ENCODE measurements at places on chromosomes 7 and 10.

DNA sequence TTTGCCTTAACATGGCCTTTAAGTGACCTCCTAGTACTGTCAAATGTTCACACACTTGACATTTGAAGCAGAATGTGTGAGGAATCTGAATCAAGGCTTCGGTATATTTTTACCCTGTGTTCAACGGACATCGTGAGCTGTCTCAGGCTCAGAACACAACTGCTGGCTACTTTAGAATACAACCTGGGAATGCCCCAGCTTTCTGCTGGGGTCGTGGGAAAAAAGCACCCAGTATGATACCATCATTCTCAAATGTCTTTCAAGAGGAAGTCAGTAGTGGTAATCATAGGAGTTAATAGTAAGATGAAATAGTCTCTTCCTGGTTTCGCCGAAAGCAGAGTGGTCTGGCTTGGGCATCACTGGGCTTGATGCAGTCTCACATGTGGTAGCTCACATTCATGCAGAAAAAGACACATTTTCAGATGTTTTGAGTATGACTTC lies 67.2 kb downstream of the CREB5 start:
- no peak for DNase-seq

GRCh38 chr10:12784646-12785045 lies 216.9 kb downstream of the CCDC3 start:
- no peak for DNase-seq

GRCh38 chr10:109450702-109451101 lies 472.6 kb downstream of the XPNPEP1 start:
- DNase-seq = peak; percentile 64

GRCh38 chr7:82164813-82165212 lies 278.8 kb downstream of the CACNA2D1 start:
- peak; percentile 17 for DNase-seq

DNA sequence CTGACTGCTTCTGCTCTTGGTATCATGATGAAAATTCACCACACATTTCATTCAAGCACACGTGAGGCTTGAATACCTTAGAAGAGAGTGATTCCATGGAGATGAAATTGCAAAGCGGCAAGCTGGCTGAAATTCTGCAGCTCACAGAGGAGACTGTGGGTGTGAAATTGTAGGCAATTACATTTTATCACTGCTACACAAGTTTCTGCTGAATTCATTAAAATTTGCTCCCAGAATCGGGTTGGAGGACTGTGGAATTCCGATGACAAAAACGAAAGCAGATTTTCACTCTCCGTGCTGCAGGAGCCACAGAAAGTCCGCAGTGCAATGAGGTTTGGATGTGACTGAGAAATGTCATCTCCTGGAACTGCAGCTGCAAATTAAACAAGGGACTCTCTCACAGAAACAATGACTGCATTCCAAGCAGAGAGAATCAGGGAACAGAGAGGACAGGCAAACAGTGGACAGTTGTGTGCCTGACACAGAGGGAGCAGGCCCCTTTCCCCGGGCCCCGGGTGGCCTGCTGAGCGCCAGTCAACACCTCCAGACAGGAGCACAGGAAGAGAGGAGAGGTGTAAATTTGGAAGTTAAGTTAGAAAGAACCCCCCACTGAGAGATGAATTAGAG lies 109.1 kb downstream of the C10orf90 start:
- no peak for DNase-seq
